ENCODE measurements at places on chromosomes 13 and 19.

GRCh38 chr13:23069566-23069965, 111.2 kb upstream of the SGCG start:
- DNase-seq = no peak

GRCh38 chr13:26929971-26930730, 169.6 kb upstream of the GPR12 start:
- peak; percentile 76 for DNase-seq

DNA sequence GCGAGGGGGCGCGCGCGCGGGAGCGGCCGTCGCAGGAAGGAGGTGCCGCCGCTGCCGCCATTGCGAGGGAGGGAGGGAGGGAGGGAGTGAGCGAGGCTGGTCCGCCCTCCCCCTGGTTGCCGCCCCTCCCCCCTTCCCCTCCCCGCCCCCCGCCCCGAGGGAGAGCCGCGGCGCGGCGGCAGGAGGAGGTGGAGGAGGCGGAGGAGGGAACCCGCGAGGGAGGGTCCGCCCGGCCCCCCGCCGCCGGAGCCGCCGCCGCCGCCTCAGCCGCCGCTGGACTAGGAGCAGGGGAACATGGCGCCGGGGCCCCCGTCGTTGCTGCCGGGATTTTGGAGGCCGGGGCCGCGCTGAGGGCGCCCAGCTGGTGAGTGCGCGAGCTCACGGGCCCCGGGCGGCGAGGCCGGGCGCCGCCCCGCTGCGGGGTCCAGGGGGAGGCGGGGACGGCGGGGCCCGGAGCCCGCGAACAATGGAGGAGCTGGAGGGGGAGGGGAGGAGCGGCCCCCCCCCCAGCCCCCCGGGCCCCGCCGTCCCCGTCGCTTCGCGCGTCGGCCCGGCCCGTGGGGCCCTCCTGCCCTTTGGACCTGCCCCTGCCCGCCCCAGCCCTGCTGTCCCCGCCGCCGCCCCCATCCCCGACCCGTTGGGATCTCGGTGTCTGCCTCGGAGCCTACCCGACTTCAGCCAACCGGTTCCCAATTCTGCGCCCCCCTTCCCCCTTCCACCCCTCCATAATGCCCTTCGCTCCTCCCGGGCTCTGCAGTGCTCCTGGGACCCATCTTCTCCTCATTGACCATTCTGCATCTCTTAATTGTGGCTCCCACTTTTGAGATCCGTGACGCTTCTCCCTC, at the start of gene ARHGAP35:
TSS of gene ARHGAP35 (plus strand) at position 152 of the 845 bp plus-strand sequence. CDS start 57,679 bp downstream, outside the sequence.
- peak; percentile 97 for DNase-seq

DNA sequence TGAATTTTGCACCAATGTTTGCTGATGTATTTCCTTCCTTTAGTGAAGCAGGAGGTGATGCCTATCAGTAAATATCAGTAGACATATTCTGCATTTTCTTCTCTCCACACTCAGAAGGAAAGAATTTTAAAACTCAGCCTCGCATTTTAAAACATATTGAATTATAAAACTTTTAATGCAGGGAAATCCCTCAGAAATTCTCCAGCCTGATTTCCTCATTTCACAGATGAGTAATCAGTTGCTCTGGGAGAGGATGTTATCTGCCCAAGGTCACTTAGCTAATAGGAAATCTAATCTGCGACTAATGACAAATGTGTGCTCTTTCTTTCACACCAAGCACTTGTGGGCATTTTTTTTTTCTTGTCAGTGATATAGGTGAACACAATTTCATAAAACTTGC, 320.6 kb downstream of the ITGBL1 start:
- DNase-seq = no peak

DNA sequence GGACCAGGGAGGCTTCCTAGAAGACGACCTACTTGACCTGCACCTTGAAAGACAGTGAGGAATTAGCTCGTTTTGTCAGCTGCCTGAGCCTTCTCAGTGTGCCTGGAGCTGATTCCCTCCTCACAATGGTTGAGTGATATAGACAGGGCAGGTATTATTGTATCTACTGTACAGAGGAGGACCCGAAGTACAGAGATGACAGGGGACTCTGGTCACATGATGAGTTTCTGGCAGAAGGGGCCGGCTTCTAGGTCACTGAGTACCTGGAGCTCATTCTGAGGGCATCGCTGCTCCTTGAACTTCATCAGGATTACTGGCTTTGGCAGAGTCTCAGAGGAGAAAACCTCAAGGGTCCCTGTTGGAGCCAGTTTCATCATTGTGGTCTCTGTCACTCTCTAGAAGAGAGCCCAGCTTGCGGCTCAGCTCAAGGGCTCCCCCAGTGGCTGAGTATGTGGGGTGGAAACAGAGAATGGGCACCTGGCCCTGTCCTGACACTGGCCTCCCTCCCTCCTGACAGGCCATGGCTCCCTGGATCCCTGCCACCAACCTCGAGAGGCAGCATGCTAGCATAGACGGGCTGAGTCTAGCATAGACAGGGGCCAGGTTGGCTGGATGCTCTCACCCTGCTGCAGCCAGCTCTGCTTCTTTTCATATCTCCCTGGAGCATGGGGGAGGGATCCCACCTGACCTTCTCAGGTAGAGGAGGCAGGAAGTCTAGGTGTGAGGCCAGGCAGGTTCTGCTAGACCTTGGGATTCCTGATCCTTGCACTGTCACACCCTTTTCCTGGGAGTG, 38.7 kb downstream of the NFIX start:
- DNase-seq = peak; percentile 74

DNA sequence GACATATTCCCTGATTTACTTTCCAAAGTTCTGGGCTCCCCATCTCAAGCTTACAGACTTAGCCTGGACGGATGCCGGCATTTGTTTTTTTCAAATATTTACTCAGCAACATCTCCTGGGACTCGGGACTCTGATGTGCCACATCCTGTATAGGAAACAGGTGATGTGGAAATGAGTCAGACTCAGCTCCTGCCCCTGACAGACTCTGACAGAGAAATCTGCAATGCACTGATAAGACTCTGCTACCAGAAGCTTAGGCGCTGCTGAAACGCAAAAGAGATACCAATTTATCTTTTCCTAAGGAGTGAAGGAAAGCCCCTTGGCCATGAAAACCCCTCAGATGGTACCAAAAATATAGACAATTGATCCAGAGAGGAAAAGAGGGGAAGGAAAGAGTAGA, 16.2 kb downstream of the LAIR2 start:
- DNase-seq = peak; percentile 68

- DNase-seq = no peak
Observed at GRCh38 chr13:104979281-104980030, 1556.0 kb downstream of the EFNB2 start.

DNA sequence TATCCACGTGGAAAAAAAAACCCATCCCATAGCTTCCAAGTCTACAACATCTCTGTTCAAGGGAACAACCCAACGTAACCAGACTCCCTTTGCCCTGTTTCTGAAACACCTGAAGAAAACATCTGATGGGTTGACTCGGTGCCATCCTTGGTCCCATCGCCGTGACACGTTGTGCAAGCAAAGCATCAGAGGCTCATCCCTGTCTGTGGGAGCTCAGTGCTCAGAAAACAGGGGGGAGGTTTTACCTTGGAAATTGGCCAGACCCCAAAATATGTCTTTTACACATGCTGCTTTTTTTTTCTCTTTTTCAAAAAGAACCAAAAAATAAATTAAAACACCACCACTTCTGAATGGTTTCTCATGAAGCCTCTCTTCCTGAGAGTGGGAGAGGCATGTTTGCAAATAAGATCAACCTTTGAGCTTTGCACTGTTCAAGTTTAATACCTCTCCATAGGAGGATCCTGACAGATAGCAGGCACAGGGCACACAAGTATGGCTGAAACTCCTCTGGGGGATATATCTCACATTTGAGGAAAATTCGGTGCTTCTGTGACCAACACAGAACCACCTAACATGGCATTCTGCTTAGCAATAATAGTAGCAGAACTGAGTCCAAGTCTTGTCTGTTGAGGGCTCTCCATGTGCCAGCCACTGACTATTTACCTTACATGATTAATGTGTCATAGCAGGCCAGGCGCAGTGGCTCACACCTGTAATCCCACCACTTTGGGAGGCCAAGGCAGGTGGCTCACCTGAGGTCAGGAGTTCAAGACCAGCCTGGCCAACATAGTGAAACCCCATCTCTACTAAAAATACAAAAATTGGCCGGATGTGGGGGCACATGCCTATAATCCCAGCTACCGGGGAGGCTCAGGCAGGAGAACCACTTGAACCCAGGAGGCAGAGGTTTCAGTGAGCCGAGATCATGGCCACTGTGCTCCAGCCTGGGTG, 7.0 kb upstream of the PVR start:
- DNase-seq = no peak

DNA sequence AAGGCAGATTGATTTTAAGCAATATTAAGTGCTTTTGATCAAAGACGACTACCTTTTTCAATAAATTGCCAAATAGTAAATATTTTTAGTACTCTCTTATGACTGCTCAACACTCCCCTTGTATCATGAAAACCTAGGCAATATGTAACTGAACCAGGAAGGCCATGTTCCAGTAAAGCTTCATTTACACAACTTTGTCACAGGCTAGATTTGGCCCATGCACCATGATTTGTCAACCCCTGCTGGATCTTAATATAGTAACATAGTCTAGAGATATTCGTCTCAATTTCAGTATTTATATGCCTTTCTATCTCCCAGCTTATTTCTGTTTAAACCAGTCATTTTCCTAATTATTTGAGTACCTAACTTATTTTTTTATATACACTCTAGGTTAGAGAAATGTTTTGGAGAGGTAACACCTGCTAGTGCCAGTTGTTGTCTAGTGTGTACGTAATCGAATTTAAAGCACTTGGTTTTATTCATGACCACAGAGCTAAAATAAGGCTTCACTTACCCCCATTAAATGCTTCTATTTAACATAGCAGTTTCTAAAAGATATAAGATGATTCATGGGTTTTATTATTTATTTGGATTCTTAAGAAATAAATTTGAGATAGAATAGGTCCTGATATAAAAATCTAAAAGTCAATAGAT, 21.0 kb downstream of the TPP2 start:
- no peak for DNase-seq

DNA sequence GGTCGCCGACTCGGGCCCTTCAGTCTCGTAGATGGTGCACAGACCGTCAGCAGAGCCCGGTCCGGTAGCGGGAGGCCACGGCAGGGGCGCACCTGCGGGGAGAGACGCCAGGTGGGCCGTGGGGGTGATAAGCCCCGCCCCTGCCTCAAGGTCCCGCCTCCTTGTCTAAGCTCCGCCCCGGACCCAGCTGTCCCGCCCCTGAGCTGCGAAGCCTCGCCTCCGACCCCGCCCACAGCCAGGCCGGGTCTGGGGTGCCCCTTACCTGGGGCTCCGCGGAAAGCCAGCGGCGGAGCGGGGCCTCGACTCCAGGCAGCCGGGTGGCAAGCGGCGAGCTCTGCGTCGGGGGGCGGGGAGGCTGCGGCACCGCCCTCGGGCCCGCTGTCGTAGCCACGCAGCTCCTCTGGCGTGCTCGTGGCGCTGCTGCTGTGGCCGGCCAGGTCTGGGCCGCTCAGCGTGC, 4.7 kb downstream of the PRR36 start:
- peak; percentile 90 for DNase-seq
